ENCODE measurements at places on chromosomes 1 and 21. TPM values are rescaled to one million over a fixed set of nuclear protein-coding genes. Genes with fewer than 3 reads are reported as not detected.

ATAD3B gene
- total RNA-seq: 93.4 TPM

PIP5K1A gene
- total RNA-seq: 25.8 TPM

TTC22 gene
- not detected for total RNA-seq

CAMTA1 gene
- total RNA-seq: 74.7 TPM

CACNA1S gene
- not detected for total RNA-seq

CCDC18 gene
- 20.4 TPM for total RNA-seq

TMIGD3 gene
- 0.13 TPM for total RNA-seq

SGIP1 gene
- total RNA-seq: 0.22 TPM

UBE2U gene
- total RNA-seq: not detected

TRAF3IP3 gene
- total RNA-seq: 0.80 TPM

TFF3 gene
- 0.72 TPM for total RNA-seq

OLIG1 gene
- total RNA-seq: not detected

ABCA4 gene
- not detected for total RNA-seq

RIMKLA gene
- total RNA-seq: 0.02 TPM

CCDC27 gene
- total RNA-seq: not detected

COL24A1 gene
- total RNA-seq: 0.07 TPM

AMY2A gene
- 0.33 TPM for total RNA-seq

S1PR1 gene
- 0.73 TPM for total RNA-seq

HFM1 gene
- 3.3 TPM for total RNA-seq

NOS1AP gene
- 0.95 TPM for total RNA-seq

GRIK1 gene
- 0.44 TPM for total RNA-seq

MPZ gene
- 11.4 TPM for total RNA-seq

ADGRL4 gene
- total RNA-seq: not detected

CFH gene
- 46.6 TPM for total RNA-seq

HSD3B2 gene
- total RNA-seq: 0.96 TPM

PRAMEF18 gene
- not detected for total RNA-seq

TMEM240 gene
- total RNA-seq: 1.3 TPM

INSRR gene
- 0.18 TPM for total RNA-seq

C1QTNF12 gene
- 3.7 TPM for total RNA-seq

PLA2G2F gene
- not detected for total RNA-seq

LCE3E gene
- total RNA-seq: not detected

HHIPL2 gene
- 0.40 TPM for total RNA-seq

CR1L gene
- total RNA-seq: 33.7 TPM

TDRD5 gene
- 0.33 TPM for total RNA-seq

PAPPA2 gene
- 0.07 TPM for total RNA-seq

PAQR6 gene
- 1.0 TPM for total RNA-seq

LCE1B gene
- not detected for total RNA-seq

C1orf226 gene
- total RNA-seq: 1.4 TPM

Data from K562 (cell line).